CD4-positive, alpha-beta T cell treated with Interleukin-17A for 4 hours (primary cell): ENCODE measurements at places on chromosomes 3 and 15.

GRCh38 chr3:152307829-152308474 is 39.2 kb downstream of the MBNL1 start:
- no peak for DNase-seq

DNA sequence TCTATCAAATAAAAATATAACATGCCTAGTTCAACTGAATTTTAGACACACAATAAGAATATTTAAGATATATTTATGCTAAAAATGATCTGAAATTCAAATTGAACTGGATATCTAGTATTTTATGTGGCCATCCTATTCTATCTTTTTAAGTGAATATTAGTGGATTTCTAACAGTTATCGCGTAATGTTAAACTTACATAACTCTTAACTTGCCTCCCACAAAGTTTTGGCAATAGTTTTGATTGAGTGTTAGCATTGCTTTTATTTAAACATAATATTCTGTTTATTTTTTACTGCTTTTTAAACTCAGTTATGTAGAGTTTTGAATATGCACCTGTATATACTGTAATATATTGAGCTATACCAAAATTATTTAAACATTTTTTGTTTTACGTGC is 1279.5 kb downstream of the OTOL1 start:
- no peak for DNase-seq

DNA sequence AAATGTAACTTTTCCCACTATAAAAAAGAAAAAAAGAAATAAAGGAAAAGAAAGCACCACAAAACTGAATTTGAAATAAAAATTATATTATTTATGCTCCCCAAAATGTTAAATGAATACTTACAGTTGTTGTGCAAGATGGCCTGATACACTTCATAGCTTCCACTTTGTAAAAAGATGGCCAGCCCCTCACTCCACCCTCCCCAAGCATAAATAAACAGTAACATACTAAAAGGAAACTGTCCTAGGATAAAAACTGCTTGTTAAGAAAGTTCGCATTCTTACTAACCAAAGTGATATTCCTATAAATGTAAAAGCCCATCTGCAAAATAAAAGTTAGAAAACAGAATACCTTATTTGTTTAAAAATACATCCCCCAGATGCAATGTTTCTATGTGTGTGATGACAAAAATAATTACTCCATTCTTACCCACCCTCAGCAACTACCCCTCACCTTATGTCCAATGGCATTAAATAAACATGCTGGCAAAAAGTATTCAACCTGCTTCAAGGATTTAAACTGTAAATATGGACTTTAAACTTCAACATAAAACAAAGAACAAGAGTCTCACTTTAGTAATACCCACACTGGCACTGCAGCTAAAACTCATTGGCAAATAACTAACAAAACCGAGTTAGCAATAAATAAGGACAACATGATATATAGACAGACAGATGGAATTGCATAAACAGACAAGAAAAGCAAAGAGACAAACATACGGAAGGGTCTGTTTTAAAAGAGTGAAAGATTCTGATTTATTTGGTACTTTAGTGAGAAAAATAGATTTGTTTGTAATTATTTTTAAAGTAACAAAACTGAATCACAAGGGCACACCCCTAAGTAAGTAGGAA is 47.7 kb downstream of the ZBTB20 start:
- no peak for DNase-seq

GRCh38 chr3:12440927-12441714 is 43.2 kb upstream of the TSEN2 start:
- no peak for DNase-seq

GRCh38 chr3:148911173-148911572 is 46.1 kb downstream of the CPA3 start:
- DNase-seq = no peak

GRCh38 chr15:99125061-99125891 is 20.4 kb downstream of the SYNM start:
- DNase-seq = no peak

GRCh38 chr15:53213336-53213735 is 423.2 kb upstream of the ONECUT1 start:
- no peak for DNase-seq

GRCh38 chr3:56868706-56869105 is 67.0 kb upstream of the ARHGEF3 start:
- no peak for DNase-seq

GRCh38 chr3:187281191-187281714 is 10.3 kb downstream of the MASP1 start:
- no peak for DNase-seq

- no peak for DNase-seq
Measured at GRCh38 chr3:187809612-187809991, 64.3 kb upstream of the BCL6 start.

DNA sequence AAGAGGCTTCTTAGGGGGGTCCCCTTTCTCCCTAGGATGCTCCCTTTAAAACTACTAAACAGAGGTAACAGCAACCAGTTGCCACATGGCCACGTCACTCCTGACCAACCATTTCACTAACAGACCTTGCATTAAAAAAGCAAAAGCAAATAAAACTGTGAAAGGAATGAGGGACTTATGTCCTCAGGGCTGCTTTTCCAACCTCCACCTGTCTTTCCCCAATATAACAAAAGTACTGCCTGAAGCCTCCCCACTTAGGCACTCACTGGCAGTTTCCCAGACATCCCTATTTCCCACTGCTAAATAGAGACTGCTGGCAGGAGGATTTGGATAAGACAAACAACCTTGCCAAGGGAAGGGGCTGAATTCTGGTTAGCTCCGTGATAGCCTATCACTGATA is 130.3 kb downstream of the ATP8B4 start:
- no peak for DNase-seq

DNA sequence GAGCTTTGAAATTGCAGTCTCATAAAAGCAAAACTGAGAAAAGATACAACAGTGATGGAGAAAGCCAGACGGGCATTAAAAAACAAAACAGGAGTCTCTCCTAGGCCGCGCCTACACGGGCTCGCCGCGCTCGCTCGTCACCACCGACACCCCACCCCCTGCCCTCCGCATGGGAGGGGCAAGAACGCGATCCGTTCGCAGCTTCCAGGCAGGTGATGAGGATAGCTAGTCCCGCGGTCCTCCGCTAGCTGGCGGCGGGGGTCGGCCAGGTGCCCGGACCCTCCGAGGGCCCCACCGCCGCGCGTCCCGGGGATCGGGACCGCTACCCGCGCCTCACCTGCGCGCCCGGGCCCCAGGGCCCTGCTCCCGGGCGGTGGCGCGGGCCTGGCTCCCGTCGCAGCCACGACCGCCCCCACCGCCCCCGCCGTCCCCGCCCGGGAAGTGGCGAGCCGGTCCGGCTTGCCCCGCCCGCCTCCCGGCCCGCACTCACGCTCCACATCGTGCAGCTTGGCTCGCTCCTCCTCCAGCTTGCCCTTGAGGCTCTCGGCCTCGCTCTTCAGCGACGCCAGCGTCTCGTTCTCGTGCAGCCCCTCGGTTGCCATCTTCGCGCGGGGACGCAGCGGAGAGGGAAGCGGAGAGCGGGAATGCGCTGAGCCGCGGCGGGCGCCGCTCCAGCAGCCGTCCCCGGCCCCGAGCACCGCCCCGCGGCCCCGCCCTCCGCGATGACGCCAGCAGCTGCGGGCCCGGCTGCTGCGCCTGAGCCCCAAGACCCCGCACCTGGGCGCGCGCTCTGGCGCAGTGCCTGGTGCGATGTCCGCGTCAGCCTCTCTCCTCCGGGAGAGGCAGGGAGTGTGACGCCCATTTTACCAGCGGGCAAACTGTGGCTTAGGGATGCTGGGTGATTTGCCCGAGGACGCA is 11.7 kb downstream of the GNB5 start:
- DNase-seq = peak; percentile 92

DNA sequence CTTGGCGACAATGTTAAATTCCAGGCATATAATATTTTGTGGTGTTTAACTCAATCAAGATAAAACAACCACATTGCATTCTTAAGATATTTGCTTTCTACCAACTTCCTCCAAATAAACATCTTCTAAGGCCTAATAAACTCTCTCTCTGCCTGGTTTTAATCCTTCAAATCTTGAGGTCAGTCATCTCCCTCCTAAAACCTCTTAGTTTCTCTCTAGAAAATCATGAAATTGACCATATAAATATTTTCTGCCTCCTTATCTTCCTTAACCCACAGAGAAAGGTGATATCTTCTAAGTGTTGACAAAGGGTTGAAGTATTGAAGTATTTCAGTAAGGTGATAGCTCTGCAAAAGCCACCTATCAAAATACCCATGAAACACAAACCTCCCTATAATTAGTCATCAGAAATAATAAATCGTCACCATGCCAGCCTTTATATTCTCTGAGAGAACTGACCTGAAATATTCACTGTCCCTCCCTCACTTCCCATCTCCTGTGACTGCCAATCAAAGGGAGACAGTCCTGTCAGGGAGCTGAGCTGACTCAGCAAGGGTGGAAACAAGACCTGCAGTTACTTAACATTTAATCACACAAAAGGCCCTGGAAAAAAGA is 1261.1 kb downstream of the ROBO1 start:
- no peak for DNase-seq

- DNase-seq = no peak
Measured at GRCh38 chr3:134487406-134487805, 1.5 kb downstream of the CEP63 start.

DNA sequence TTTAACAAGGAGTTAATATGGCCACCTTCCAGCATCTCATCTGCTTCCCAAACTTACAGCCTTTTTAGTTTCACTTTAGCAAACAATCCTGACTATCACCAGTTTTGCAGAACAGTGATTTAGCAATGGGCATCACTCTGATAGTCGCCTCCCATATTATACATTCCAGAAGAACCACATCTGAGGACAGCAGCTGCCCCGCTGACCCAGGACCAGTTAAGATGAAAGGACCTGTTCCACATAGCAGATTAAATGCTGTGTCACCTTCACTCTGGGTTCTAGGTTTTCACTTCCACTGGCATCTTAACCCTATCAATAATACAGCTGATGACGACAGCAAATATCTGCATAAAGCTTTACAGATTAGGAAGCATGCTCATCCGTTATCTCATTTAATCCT is 99.8 kb downstream of the TRIM69 start:
- no peak for DNase-seq

DNA sequence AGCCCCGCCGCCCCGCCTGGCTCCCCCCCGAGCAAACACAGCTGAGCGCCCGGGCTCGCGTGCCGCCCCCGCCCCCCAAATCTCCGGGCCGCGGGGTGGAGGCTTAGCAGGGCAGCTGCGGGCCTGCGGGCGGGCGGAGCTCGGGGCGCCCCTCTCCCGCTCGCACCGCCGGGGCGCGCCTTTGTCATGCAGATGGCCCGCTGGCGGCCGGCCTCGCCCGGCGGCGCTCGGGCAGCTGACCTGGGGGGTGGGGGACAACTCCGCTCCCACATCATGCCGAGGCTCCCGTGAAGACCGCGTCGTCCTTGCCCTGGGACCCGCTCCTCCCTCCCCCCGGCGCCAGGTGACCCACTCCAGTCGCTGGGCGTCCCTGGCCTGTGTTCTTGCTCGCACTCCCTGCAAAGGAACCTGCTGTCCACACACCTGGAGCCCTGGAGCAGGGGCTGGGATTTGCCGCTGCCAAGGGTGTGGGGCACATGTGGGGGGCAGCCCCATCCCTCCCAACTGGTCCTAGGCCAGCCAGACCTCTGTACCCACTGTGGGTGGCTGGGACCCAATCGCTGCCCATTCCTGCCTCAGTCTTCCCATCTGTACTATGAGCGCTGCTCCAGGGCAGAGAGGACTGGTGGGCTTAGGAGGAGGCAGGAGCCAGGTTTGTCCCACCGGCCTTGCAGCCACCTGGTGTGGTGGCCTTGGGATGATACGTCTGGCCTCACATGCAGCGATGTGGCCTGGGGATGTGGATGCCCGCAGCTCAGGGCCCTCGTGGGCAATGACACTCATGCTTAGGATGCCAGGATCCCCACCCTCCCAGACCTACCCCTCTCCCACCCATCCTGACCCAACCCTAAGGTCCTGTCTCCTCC is 33.5 kb downstream of the DNAJB8 start:
- DNase-seq = no peak

GRCh38 chr15:98131924-98132323 is 171.4 kb downstream of the ARRDC4 start:
- no peak for DNase-seq

DNA sequence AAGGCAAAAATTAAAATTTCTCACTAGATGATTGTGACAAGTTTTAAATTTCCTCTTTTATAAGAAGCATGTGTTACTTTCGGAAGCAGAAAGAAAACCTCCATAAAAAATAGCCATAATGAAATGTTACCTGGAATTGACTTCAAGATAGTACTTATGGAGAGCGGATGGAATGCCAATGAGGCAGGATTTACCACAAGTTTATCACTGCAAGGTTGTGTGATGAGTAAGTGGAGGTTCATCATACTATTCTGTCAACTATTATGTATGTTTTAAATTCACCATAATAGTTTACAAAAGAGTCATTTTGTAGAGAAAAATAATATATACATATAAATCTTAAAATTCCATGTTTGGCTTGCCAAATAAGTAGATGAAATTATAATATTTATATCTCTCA is 230.3 kb downstream of the SCAPER start:
- DNase-seq = no peak

DNA sequence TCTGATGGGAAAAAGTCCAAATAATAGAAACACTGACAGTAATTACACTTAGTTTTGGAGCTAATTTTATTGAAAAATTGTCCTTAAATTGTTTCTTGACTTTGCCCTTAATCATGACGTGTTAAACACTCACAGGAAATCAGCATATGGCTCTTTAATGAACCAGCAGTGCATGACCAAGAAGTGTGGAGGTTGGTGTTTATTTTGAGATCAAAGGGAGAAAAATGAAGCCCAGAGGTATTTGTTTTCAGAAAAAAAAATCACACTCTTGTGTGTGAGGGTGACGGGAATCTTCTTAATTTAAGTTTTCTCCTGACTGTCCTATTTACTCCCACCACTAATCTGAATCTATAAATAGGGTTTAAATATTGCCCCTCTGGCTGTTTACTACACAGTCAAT is 28.8 kb upstream of the SYNM start:
- no peak for DNase-seq

DNA sequence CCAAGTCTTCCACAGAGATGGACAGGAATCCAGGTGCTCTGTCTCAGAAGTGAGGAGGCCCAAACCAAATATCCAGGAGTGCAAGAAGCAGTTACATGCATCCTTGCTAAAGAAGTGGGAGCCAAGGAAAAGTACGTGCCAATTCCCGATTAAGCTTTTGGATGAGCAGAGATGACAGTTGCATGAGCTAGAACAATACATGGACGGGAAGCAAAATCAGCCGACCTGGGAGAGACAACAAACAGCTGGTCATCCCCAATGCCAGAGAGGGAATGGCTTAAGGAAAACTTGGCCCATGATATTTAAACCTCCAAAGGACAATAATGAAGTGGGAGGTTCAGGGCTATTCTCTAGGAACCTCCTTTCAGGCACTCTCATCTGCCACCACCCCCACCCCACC is 86.0 kb upstream of the ABHD17C start:
- no peak for DNase-seq

GRCh38 chr3:142987707-142988106 is 13.7 kb upstream of the U2SURP start:
- DNase-seq = no peak

- DNase-seq = no peak
Measured at GRCh38 chr15:100781961-100782530, 97.6 kb upstream of the ALDH1A3 start.

- DNase-seq = no peak
Measured at GRCh38 chr3:7897655-7898054, 604.0 kb upstream of the LMCD1 start.

- no peak for DNase-seq
Measured at GRCh38 chr3:126472277-126473006, 3.2 kb downstream of the ZXDC start.
